ENCODE measurements at places on chromosomes 16 and 17. TPM values are rescaled to one million over a fixed set of nuclear protein-coding genes. Genes with fewer than 3 reads are reported as not detected.

Gene CHAD
- total RNA-seq, result not detected

Gene ZNF785
- 5.9 TPM for total RNA-seq

Gene ZACN
- total RNA-seq, result not detected

Gene COX6A2
- total RNA-seq, result not detected

Gene UMOD
- not detected for total RNA-seq
